Thymus (tissue), 14 donors: ENCODE measurements at places on chromosomes 7 and 10. TPM values are rescaled to one million over a fixed set of nuclear protein-coding genes. Genes with fewer than 3 reads are reported as not detected.

DNA sequence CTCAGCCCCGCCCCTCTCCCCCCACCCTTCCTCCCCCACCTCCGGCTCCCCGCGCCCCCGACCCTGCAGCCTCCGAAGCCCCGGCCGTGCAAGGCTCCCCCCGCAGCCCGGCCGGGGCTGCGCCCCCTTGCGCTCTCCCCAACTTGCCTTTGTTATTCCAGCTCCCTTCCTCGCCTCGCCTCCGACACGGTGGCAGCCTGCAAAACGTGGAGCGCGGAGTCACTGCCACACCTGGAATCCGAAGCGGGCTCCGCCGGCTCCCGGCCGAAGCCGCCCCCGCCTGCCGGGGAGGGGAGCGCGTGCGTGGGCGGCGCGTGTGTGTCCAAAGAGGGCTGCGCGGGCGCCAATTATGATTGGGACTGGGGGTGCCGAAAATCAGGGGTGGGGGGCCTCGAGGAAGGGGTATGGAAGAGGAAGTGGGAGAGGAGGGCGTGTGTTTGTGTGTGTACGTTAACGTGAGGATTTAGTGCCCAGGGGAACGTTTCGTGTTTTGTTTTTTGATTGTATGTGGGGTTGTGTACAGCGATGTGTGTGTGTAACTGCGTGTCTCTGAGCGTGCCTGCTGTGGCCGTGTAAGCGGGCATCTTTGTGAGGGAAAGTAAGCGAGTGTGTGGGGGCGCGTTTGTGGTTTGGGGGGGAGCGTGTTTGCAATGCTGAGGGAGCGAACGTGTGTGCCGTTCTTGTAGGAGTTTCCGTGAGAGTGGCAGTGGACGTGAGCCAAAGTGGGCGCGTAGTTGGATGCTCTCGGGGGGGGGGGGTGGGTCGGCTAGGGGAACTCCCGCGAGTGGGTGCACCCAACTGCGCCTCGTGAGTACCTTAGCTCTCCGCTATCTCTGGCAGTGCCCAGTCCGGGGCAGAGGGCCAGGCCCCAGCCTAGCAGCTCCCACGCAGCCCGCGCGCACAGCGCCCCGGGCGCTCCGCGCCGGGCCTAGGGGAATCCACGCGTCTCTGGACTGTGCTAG is 1.2 kb upstream of the ZMIZ1 start:
- H3K4me1 ChIP-seq: peaks cover 18% of the 10 kb centered on the region
- peak overlapping the region; percentile 80 for H3K27ac ChIP-seq
- DNase-seq: peak; percentile 95
- H3K27me3 ChIP-seq: no peaks in the 10 kb centered on the region
- H3K4me3 ChIP-seq: peak overlapping the region; percentile 93

GRCh38 chr7:113119429-113119828 is 1.1 kb upstream of the SMIM30 start:
- H3K4me3 ChIP-seq: no peak overlapping the region
- peaks cover 3% of the 10 kb centered on the region for H3K4me1 ChIP-seq
- no peak overlapping the region for H3K27ac ChIP-seq
- DNase-seq: no peak
- no peaks in the 10 kb centered on the region for H3K27me3 ChIP-seq
- peaks cover 4% of the 10 kb centered on the region for H3K36me3 ChIP-seq

- no peak overlapping the region for H3K27ac ChIP-seq
- H3K36me3 ChIP-seq: no peaks in the 10 kb centered on the region
- DNase-seq: no peak
- no peak overlapping the region for H3K4me3 ChIP-seq
- H3K27me3 ChIP-seq: no peaks in the 10 kb centered on the region
Measured at GRCh38 chr7:90618876-90619275, 22.8 kb downstream of the CDK14 start.

GRCh38 chr7:91843831-91844230 is 36.7 kb downstream of the MTERF1 start:
- H3K4me1 ChIP-seq: no peaks in the 10 kb centered on the region
- H3K27ac ChIP-seq: no peak overlapping the region
- no peak overlapping the region for H3K4me3 ChIP-seq
- H3K36me3 ChIP-seq: no peaks in the 10 kb centered on the region
- DNase-seq: no peak
- H3K27me3 ChIP-seq: no peaks in the 10 kb centered on the region

- H3K4me1 ChIP-seq: no peaks in the 10 kb centered on the region
- no peak for DNase-seq
- no peaks in the 10 kb centered on the region for H3K36me3 ChIP-seq
- no peak overlapping the region for H3K27ac ChIP-seq
Measured at GRCh38 chr10:58693919-58694318, 181.2 kb downstream of the BICC1 start.

GRCh38 chr7:4754433-4755010 is 20.9 kb upstream of the AP5Z1 start:
- peaks cover 47% of the 10 kb centered on the region for H3K36me3 ChIP-seq
- H3K4me1 ChIP-seq: no peaks in the 10 kb centered on the region
- no peak overlapping the region for H3K27ac ChIP-seq
- no peaks in the 10 kb centered on the region for H3K27me3 ChIP-seq
- DNase-seq: no peak

GRCh38 chr7:146702898-146703297 is 586.3 kb downstream of the CNTNAP2 start:
- H3K27ac ChIP-seq: no peak overlapping the region
- H3K36me3 ChIP-seq: no peaks in the 10 kb centered on the region
- H3K4me3 ChIP-seq: no peak overlapping the region
- H3K27me3 ChIP-seq: no peaks in the 10 kb centered on the region
- H3K4me1 ChIP-seq: no peaks in the 10 kb centered on the region

- H3K4me3 ChIP-seq: no peak overlapping the region
- H3K27ac ChIP-seq: no peak overlapping the region
- DNase-seq: no peak
- no peaks in the 10 kb centered on the region for H3K36me3 ChIP-seq
- H3K4me1 ChIP-seq: no peaks in the 10 kb centered on the region
Measured at GRCh38 chr10:108036265-108036664, 871.8 kb upstream of the SORCS1 start.

DNA sequence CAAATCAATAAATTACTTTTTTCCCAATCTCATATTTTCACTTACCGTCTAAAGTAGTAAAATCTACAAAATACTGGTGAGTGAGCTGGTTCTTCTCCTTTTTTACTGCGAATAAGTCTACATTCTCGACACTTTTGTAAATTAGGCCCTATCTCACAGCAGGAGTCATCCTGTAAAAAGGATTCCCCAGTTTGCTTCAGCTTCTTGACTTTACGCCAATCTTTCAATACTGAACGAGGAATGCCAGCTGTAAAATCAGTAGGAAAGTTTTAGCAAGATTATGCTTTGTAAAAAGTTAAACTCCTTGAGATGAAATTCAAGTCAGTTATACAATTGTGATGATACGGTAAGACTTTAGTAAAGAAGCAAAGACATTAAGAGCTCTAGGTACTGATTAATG is 67.3 kb downstream of the NRBF2 start:
- no peak for DNase-seq
- no peak overlapping the region for H3K4me3 ChIP-seq
- H3K27ac ChIP-seq: no peak overlapping the region
- H3K36me3 ChIP-seq: peaks cover 43% of the 10 kb centered on the region
- no peaks in the 10 kb centered on the region for H3K27me3 ChIP-seq

DNA sequence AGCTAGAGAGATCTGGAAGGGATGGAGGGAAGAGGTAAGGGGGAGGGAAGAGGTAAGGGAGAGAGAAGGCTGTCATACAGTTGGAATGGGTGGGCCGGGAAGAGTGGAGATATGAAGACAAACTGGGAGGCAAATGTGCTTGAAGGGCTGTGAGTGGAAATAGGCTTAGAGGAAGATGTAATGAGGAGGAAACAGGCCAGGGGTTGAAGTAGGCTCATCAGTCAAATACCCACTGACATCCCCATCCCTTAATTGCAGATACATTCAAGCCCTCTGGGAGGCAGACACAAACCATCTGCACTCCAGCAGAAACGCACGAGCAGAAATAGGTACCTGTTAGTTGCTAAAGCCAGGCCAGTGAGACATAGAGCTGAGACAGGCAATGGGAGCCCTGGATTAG is 2.1 kb downstream of the SYNPO2L start:
- H3K4me1 ChIP-seq: peaks cover 5% of the 10 kb centered on the region
- no peak overlapping the region for H3K27ac ChIP-seq
- H3K36me3 ChIP-seq: no peaks in the 10 kb centered on the region
- no peaks in the 10 kb centered on the region for H3K27me3 ChIP-seq

DNA sequence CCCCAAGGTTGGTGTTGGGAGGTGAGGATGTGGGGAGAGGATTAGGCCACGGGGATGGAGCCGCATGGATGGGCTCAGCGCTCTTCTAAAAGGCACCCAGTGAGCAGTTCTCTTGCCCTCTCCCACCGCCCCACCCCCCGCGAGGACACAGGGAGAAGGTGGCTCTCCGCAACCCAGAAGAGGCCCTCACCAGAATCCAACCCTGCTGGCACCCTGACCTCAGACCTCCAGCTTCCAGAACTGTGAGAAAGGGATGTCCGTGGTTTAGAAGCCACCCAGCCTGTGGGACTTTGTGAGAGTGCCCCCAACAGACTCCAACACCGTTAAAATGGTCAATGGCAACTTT is 242.8 kb upstream of the PPP2R2D start:
- no peak overlapping the region for H3K4me3 ChIP-seq
- H3K27ac ChIP-seq: no peak overlapping the region
- no peak for DNase-seq
- no peaks in the 10 kb centered on the region for H3K27me3 ChIP-seq

DNA sequence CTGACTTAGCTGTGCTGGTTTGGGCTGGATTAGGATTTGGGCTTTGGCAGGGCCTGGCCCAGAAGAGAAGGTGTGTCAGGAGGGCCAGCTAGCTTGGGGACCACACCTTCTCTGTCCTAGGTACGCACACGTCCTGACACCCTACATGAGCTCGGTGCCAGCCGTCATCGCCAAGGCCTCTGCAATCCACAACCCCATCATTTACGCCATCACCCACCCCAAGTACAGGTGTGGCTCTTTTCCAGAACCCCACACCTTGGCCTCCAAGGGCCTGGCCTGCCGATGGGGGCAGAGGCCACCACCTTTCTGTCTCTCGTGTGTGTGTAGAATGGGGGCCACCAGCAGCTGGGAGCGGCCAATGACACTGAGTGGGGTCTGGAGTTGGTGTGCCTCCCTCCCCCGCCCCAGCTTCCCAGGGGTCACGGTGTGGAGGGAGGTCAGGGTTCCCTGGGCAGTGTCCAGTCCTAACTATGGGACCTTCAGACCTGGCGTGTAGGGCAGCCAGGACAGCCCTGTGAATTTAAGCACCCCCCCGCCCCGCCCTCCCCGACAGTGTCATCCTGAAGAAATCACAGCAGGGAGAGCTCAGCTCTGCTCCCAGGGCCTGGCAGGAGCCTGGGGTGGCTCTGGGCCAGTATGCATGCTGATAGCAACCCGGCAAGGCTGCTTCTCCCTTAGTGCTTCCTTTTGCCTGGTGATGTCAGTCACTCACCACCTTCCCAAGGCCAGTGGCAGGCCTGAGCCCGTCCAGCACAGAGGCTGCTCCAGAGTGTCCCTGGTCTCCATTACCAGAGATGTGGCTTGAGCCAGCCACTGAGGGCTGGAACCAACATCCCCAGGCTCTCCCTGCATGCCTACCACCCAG is 6.9 kb upstream of the LDB3 start:
- no peak for DNase-seq
- H3K4me3 ChIP-seq: no peak overlapping the region
- no peaks in the 10 kb centered on the region for H3K36me3 ChIP-seq
- no peak overlapping the region for H3K27ac ChIP-seq
- no peaks in the 10 kb centered on the region for H3K4me1 ChIP-seq

GRCh38 chr7:41385996-41386395 is 316.9 kb downstream of the INHBA start:
- DNase-seq: no peak
- H3K4me1 ChIP-seq: no peaks in the 10 kb centered on the region
- H3K4me3 ChIP-seq: no peak overlapping the region
- no peaks in the 10 kb centered on the region for H3K36me3 ChIP-seq
- no peak overlapping the region for H3K27ac ChIP-seq

DNA sequence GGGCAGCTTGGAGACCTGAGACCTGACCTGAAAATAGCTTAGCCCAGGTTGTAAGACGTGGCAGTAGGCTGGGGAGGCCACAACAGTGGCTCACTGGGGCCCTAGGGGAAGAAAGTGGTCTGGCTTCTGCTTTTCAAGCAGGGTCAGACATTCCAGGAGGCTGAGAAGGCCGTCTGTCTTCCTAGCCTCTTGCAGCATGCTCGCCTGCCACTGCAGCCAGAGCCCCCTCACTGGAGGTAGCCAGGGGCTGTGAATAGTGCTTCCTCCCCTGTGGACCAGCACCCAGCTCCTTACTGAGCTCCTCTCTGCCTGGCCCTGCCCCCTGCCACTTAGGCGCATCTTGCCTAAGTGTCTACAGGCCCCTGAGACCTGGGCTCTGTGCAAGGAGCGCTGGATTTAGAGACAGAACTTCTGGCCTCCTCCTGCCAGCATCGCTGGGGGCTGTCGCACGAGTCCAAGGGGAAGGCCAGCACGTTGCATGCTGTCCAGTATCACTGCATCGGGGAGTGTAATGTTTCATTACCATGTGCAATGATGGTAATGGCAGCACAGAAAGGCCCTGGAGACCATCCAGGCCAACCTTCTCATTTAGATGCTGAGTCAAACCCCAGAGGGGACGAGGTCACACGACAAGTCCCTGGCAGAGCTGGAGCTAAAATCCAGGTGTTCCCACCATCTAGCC is 12.7 kb downstream of the ZMIZ1 start:
- peaks cover 77% of the 10 kb centered on the region for H3K4me1 ChIP-seq
- no peak for DNase-seq
- H3K4me3 ChIP-seq: no peak overlapping the region
- H3K27me3 ChIP-seq: no peaks in the 10 kb centered on the region
- no peaks in the 10 kb centered on the region for H3K36me3 ChIP-seq

DNA sequence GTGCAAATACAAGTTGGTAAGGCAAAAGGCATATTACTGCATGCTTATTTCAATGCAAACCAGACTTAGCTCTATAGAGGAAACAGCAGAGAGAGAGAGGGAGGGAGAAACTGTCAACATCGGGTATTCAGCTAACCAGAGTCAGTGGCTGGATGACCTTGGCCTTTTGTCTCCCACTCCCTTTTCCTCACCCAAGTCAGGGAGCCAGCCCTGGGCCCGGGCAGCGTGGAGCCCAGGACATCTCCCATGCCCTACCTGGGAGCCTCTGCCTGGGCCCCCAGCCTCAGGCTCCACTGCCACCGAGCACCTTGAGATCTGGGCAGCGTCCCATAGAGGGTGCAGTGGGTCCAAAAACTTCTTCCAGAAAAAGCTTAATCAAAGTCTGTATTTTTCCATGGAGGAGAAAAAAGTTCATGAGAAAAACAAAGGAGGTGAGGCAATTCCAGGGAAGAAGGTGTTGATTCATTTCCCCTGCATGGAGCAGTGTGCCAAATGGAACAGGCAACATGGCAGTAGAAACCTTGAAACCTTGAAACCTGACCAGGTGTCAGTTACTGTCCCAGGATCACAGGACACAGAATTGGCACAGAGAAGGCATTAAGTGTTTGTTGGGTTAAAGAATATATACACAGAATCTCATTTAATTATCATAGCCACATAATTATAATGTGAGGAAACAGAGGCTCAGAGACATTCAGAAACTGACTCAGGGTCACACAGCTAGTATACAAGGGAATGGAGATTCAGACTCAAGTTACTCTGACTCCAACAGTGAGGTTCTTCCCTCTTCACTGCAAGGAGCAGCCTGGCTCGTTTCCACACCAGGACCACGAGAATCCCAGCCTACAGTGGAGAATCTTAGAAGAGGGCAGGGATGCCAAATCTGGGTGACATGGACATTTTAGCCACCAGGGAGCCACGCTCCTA is 5.8 kb upstream of the NCOA4 start:
- no peaks in the 10 kb centered on the region for H3K36me3 ChIP-seq
- no peak overlapping the region for H3K4me3 ChIP-seq
- H3K27ac ChIP-seq: no peak overlapping the region
- no peaks in the 10 kb centered on the region for H3K27me3 ChIP-seq

Gene FXYD4
- total RNA-seq: 0.14 TPM

Gene BAMBI
- 1.3 TPM for total RNA-seq

Gene PVRIG
- total RNA-seq: 52.3 TPM

Gene CNPY1
- not detected for total RNA-seq

Gene VAX1
- not detected for total RNA-seq

Gene SUN3
- 1.1 TPM for total RNA-seq

Gene CLDN4
- total RNA-seq: 13.4 TPM

Gene SKIDA1
- 0.85 TPM for total RNA-seq

Gene GLRX3
- 82.4 TPM for total RNA-seq

Gene ARHGAP12
- total RNA-seq: 20.7 TPM
